ENCODE measurements at places on chromosomes 12 and 14. TPM values are rescaled to one million over a fixed set of nuclear protein-coding genes. Genes with fewer than 3 reads are reported as not detected.

The ZNF385A gene
- total RNA-seq, result 0.65 TPM

The SLC25A21 gene
- total RNA-seq, result 0.87 TPM

The PDZRN4 gene
- total RNA-seq, result not detected

The AMN gene
- total RNA-seq, result 0.20 TPM

The CLECL1 gene
- total RNA-seq, result not detected

The ACSM4 gene
- not detected for total RNA-seq

The SYT1 gene
- 2.0 TPM for total RNA-seq

The CCDC197 gene
- total RNA-seq, result not detected

- peak; percentile 93 for DNase-seq
These were observed 92.9 kb downstream of the FAR2 start for GRCh38 chr12:29241821-29242591.

DNA sequence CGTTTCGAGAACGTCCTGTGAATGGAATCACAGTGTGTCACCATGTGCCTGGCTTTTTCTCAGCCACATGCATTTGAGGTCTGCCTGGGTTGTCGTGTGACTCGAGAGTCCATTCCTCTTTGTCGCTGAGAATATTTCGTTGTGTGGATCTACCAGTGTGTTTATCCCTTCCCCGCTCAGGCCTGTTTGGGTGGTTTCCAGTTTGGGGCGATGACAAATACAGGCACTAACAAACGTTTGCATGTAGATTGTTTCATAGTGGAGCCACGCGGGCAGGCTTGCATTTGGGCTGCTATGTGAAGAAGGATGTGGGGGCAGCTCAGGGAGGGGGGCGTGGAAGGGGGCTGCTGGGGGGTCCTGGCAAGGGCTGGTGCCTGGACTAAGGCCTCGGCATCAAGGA lies 14.1 kb downstream of the RIN3 start:
- no peak for DNase-seq

- DNase-seq, result peak; percentile 88
These were observed 31.7 kb upstream of the KCNH3 start for GRCh38 chr12:49507139-49507538.

DNA sequence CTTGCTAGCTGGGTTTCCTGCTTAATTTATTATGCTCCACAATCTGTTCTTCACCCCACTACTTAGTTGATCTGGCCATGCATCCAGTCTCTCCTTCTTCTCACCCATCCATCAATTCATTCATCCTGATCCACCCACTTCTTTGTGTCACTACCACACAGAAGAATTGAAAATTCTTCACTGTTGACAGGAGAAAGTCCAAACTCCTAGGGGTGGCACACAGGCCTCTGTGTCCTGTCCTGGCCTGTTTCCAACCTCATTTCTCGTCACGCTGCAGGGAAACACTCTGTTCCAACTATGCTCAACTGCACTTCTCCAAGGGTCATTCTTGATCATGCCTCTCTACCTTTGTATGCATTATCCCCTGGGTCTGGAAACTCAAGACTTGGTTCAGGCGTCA lies 10.6 kb upstream of the KRT83 start:
- DNase-seq, result no peak

DNA sequence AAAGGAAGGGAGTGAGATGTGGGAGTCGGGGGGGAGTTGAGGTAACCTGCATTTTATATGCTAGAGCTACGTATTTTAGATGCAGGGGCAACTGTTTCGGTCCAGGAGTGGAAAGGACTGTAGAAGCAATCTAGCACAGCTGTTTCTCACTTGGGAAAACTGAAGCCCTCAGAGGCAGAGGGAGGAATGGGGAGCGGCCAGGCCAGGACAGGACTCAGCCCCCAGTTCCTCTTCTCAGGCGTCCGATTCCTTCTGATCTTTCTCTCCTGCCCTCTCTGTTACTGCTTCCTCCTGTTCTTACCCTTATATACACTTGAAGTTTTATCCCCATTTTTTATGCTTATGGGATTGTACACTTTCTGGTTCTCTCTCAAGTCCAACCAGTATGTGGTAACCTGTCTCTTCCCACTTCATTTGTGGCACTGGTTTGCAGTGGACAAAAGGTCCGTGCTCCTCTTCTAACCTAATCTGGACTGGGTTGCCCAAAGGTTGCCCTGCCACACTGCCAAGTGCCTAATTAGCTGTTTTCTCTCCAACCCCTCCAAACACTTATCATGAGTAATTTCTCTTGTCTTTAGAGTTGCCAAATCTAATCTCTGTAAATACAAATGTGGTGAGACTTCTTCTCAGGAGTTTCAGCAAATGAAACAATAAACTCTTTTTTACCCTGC lies 16.2 kb downstream of the LPCAT3 start:
- DNase-seq, result no peak

GRCh38 chr12:57889500-57889989 lies 43.0 kb upstream of the CTDSP2 start:
- peak; percentile 79 for DNase-seq

All from lung microvascular endothelial cell (primary cell).